ENCODE measurements at places on chromosomes 1 and 21. TPM values are rescaled to one million over a fixed set of nuclear protein-coding genes. Genes with fewer than 3 reads are reported as not detected.

The S100A3 gene
- 2.6 TPM for total RNA-seq

The GLIS1 gene
- total RNA-seq: not detected

The SMPDL3B gene
- 16.2 TPM for total RNA-seq

The CLCNKB gene
- total RNA-seq: not detected

The MARCKSL1 gene
- 384 TPM for total RNA-seq

The YTHDF2 gene
- total RNA-seq: 45.5 TPM

The CTTNBP2NL gene
- total RNA-seq: 4.9 TPM

The DMBX1 gene
- 3.1 TPM for total RNA-seq

The EFNA1 gene
- 49.8 TPM for total RNA-seq

The CCDC185 gene
- total RNA-seq: not detected

The POU3F1 gene
- total RNA-seq: 0.94 TPM

The KCNA3 gene
- not detected for total RNA-seq

GRCh38 chr1:96559707-96560596, 161.6 kb upstream of the PTBP2 start:
- no peak for DNase-seq

DNA sequence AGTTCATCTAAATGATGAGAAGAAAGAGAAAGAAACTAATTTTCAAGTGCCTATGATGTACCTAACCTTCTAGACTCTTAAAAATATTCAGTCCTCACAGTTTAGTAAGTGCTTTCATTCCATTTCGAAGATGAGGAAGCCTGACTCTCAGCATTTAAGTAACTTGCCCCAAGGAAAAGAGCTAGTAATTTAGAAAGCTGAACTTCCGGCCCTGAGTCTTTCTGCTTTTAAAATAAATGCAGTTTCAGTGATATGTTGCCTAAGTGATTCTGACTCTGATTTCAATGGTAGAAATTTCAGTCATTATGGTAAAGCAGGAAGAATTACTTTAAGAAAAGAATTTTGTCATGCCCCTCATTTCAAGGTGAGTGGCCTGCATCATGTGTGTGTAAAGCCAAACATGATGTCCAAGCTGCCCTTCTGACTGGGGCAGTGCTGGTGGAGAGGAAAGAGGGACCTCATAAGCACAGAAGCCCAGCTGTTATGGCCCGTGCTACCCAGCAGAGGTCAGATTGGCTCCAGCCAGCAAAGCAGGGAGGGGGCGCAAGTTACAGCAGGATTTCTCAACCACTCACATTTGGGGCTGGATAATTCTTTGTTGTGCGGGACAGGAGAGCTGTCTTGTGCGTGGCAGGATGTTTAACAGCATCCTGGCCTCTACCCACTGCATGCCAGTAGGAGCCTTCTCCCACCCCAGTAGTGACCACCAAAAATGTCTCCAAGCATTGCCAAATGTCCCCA, 10.7 kb downstream of the ATP1A4 start:
- peak; percentile 18 for DNase-seq

- DNase-seq: no peak
Measured at GRCh38 chr1:114075546-114076242, 78.0 kb downstream of the SYT6 start.

- peak; percentile 30 for DNase-seq
Measured at GRCh38 chr1:150165622-150166612, 16.2 kb downstream of the PLEKHO1 start.

GRCh38 chr1:217105437-217105836, 382.2 kb upstream of the ESRRG start:
- DNase-seq: no peak

DNA sequence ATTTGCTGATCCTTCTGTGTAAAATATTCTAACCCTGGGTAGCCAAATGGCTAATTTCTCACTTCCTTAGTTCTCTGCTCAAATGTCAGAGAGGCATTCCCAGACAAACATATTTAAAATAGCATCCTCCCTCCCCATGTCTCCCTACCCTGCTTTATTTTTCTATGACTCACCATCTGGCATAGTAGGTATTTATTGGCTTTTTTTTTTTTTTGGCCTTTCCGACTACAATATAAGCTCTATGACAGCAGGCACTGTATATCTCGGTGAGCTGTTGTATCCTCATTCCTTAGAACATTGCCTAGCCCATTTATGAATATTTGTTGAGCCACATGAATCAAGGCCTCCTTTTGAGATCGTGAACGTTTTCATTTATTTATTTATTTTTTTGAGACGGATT, 1.5 kb upstream of the NEK7 start:
- DNase-seq: peak; percentile 74

GRCh38 chr1:94265011-94265422, 27.6 kb upstream of the ARHGAP29 start:
- peak; percentile 74 for DNase-seq

DNA sequence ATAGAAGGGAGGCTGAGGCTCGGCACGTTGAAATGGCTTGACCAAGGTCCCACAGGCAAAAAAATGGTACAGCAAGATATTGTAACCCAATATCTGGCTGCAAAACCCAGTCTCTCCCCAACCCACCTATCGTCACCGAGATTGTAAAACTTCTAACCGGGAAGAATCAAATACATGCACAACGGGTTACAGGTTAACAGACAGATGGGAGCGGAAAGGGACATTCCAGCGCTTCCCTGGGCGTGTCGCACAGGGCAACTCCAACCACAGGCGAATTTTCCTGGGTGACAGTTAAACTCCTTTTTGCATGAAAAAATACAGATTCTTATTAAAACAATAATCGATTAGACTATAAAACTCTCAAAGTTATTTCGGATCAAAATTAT, 31.8 kb upstream of the JUN start:
- DNase-seq: peak; percentile 80

DNA sequence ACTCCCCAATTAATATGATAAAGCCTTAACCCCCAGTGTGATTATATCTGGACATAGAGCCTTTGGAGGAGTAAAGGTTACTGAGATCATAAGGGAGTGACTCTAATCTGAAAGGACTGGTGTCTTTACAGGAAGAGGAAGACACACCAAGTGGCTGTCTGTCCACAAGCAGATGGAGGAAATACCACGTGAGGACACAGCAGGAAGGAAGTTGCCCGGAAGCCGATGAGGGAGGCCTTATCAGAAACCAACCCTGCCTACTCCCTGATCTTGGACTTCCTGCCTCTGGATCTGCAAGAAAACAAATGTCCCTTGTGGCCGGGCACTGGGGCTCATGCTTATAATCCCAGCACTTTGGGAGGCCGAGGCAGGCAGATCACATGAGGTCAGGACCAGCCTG, 110.3 kb upstream of the CHRM3 start:
- no peak for DNase-seq

DNA sequence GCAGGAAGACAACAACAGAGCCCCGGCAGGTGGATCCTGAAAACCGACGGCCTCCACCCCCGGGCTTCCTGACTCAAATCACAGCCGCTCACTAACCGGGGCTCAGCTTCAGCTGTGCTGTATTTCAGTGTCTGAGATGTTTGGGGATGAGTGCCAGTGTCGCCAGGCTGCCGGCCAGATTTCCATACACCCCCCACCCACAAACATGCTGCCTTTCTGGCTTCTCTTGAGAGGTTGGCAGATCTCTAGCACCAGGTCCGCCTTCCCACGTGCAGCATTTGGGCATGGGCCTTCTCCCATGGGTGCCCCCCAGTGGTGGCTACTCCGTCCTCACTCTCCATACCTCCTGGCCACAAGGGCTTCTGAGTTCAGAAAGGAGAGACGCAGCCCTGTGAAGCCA, 34.8 kb downstream of the KCNAB2 start:
- DNase-seq: peak; percentile 22

DNA sequence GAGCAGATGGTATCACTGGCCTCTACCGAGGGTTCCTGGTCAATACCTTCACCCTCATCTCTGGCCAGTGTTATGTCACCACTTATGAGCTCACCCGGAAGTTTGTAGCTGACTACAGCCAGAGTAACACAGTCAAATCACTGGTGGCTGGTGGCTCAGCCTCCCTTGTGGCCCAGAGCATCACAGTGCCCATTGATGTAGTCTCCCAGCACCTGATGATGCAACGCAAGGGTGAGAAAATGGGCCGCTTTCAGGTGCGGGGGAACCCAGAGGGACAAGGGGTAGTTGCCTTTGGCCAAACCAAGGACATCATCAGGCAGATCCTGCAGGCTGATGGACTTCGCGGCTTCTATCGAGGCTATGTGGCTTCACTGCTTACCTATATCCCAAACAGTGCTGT, 6.1 kb downstream of the SLC25A44 start:
- DNase-seq: no peak

GRCh38 chr1:151963288-151963687, 30.4 kb downstream of the S100A10 start:
- DNase-seq: no peak

- DNase-seq: no peak
Measured at GRCh38 chr1:204041232-204041767, 31.6 kb upstream of the SOX13 start.

GRCh38 chr1:34057347-34058130, 107.5 kb downstream of the CSMD2 start:
- DNase-seq: no peak

DNA sequence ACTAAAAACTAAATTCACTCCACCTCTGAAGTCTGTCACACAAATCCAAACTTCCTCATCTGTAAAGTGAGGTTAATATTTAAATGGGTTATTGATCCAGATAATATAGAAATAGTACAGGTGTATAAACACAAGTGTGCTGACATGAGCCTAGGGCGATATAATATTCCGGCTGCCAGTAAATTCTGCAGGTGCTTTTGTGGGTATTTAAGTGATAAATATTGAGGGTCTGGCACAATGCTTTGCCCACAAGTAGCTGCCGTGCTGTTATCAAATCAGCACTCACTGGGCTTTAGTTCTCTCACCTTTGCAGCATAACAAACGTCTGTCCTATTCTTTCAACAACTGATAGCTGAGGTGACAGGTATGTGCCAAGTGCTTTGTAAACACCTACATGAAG, 7.6 kb downstream of the PABPC4 start:
- DNase-seq: no peak

GRCh38 chr1:59170659-59171058, 126.2 kb upstream of the FGGY start:
- no peak for DNase-seq

DNA sequence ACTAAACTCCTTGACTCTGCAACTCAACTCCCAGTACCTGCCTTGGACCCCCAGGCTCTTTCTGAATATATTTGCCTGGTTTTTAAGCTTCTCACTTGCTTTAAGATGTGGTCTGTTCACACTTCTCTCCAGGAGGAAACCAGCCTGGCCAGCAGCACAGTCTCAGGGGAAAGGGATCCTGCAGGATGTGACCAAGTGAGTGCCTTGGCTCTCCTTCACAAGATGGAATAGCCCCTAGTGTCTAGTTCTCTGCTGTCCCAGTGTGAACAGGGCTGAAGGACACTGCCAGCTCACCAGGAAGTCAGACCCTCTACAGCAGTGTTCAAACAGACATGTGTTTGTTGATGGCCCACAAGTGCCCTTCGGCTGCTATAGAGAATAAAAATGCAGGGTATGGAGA, 32.9 kb downstream of the CD244 start:
- no peak for DNase-seq

GRCh38 chr21:37580666-37581065, 214.1 kb downstream of the DYRK1A start:
- DNase-seq: no peak

- DNase-seq: peak; percentile 77
Measured at GRCh38 chr1:51189421-51190073, 46.5 kb upstream of the RNF11 start.

GRCh38 chr1:21938732-21939538, 1.8 kb upstream of the HSPG2 start:
- DNase-seq: no peak

DNA sequence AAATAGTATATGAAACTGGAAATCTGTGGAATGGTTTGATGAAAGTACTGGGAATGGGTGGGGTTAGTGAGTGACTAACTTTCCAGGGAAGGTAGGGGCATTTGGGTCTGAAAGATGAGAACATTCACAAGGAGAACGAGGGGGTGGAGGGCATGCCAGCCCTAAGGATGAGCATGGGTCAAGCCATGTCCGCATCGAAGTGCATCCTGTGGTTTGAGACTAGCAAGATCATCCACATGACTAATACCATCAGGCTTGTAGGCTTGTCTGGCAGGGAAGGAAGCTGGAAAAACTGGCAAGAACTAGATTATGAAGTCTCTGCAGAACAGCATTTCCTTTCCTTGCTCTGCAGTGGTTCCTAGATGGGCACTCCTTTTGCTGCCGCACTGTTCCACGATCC, 70.4 kb upstream of the UBE2U start:
- peak; percentile 29 for DNase-seq

GRCh38 chr1:224497714-224498573, 63.3 kb upstream of the WDR26 start:
- DNase-seq: peak; percentile 38

DNA sequence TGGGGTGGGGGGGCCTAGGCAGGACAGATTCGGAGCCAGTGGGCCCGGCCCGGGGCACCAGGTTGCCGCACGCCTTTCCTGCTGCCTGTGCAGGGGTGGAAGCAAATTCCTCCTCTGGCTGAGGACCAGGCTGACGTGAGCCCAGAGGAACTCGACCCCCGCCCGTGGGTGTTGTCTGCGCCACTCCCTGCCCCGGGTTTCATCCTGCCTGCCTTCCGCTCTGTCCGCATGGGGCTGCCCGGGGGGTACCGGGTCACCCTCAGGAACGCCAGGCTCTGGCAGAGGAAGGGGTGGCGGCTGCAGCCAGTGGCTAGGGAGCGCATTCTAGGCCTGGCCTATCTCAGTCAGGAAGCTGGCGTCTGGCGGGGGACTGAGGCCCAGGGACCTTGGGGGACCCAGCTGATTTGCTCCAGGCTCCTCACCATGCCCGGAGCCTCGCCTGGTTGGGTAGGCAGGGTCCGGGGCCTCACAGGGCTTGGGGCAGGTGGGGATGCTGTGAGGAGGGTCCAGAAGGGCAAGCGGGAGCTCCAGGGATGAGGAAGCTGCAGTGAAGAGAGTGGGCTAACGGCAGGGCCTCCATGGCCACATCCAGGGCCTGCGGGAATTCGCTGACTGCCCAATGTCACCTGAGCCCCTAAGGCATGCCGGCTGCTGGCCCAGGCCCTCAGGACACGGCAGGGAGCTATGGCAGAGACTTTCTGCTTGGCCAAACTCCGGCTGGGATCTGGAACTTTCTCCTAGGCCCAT, 2.4 kb upstream of the IBA57 start:
- no peak for DNase-seq

GRCh38 chr1:212109728-212110127, 74.2 kb downstream of the DTL start:
- DNase-seq: no peak

- DNase-seq: peak; percentile 28
Measured at GRCh38 chr1:24102961-24103360, 9.0 kb downstream of the MYOM3 start.

DNA sequence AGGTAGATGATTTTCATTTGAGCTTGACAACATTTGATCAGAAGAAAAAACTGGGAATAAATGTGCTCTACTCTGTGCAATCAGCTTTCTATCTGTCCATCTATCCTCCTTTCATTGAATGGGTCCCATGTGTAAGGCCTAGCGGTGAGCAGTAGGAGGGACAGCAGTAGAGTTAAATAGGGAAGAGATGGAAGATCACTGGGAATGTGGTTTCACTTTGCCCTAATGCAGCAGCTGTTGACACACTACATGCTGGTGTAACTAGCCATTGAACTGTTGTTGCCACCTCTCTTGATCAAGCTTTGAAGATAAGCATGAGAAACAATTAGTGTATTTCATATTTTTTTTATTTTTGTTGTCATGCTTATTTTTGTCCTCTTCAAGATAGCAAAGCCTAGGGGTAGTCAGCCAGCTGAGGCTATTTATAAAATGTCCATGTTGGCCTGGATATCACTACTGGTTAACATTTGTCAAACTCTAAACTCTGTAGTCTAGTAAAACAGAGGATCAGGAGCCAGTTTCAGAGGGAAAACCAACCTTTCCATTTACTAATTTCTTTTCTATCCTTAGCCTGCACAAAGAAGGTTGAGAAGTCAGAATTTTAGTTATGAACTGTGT, 41.9 kb downstream of the CACNA1E start:
- no peak for DNase-seq

Data from HT-29 (cell line).